ENCODE measurements at places on chromosomes 4 and X. TPM values are rescaled to one million over a fixed set of nuclear protein-coding genes. Genes with fewer than 3 reads are reported as not detected.

- DNase-seq, result peak; percentile 96
Observed at GRCh38 chr4:47914220-47914925, at the start of gene NFXL1. Gene NFXL1, minus strand, starts transcription at chr4:47914583. Its CDS starts 380 bp downstream, at chr4:47914203.

- no peak for DNase-seq
Observed at GRCh38 chr4:138761638-138762220, 253.9 kb upstream of the NOCT start.

- DNase-seq, result no peak
Observed at GRCh38 chr4:118757761-118758251, 72.6 kb downstream of the METTL14 start.

DNA sequence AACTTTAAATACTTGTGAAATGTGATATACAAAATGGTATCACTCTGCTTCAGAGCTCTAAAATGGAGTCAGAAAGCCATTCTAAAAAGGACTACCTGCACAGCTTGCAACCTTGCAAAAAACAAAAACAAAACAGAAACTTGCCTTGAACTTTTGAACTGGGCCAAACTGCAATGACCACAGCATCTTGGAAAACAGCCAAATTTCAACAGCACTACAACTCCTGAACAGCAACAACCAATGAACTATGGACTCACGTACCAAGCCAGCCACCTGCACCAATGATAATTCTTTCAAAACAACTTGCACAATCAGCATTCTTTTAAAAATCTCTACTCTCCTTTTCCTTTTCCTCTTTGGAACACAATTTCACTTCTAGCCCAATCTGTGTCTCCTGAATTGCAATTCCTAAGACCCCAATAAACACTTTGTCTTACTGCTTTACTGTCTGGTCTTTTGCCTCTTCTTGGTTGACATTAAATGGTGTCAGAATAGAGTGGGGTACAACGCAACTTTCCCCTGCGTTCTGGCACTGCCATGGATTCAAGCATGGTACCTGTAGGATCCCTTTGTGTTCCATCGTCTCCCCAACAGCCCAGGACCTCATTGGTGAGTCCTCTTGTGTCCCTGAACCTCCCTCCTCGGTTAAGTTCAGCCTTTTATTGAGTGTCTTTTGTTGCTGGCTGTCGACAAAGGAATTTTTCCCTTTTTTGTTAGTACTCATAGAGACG lies 35.7 kb upstream of the FMR1 start:
- no peak for DNase-seq

DNA sequence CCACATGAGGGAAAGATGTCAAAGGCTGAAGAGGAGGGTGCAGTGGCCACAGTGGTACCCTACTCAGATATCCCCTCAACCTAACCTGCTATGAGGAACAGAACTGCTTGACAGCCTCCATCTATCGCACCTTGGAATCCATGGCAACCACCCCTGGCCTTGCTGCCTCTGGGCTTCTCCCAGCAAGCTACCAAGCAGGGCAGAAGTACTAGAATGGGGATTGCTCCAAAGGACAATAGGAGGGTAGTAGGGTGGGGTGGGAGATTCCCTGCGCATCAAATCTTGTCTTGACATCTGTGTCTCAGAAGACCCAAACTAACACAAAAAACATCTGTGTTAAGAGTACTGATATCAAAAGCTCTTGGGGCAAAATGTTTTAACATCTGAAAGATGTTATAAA lies 118.2 kb downstream of the FBXW7 start:
- DNase-seq, result no peak

- DNase-seq, result no peak
Observed at GRCh38 chrX:19057856-19058255, 64.4 kb downstream of the ADGRG2 start.

- no peak for DNase-seq
Observed at GRCh38 chr4:167105857-167106256, 128.4 kb downstream of the SPOCK3 start.

- no peak for DNase-seq
Observed at GRCh38 chr4:169252339-169253112, 18.2 kb downstream of the SH3RF1 start.

DNA sequence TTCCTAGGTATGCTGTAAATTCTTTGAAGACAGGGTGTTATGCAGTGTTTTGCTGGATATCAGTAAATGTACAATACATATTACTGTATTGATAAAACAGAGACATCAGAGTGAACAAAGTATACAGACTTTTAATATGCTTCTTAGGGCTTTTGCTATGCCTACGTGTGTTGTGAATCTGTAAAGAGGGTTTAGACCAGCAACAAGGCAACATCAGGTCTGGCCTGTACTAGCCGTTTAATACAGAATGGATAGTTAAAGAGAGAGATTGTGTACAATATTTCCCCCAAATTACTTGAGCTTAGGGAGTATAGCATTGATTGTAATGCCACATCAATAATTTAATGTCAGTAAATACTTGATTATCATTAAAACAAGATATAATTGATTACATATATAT lies 75.2 kb downstream of the PAQR3 start:
- no peak for DNase-seq

DNA sequence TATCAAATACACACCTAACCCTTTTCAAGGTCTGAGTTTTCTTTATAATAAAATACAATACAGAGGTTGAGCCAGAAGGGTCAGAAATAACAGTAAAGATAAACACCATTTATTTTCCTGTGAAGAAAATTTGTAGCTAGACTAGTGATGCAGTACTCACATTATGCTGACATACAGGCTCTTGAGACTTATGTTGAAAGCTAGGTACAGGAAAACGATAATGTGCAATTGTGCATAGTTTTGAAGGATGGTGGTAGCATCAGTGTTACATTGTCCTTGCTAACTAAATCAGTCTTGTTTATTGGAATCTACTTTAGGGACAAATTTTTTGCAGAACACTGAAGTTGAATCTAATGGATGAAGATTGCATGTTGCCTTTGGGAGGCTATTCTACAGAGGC lies 1877.2 kb downstream of the PCDH7 start:
- no peak for DNase-seq

DNA sequence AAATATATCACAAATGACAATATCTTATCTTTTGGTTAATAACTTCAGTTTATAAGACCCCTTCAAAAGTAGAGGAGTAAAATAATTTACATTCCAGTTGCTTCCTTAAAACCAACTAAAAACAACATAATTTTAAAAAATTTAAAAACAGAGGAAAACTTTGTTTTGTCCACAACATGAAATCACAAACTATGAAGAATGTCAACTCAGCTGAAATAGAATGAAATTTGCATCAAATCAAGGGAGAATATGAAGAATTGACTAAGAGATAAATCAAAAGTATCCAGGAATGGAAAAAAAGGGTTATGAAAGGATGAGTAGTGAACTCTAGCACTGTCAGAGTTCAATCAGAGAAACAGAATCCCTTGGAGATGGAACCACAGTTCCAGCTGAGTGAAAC lies 2.2 kb upstream of the YY2 start:
- DNase-seq, result no peak

DNA sequence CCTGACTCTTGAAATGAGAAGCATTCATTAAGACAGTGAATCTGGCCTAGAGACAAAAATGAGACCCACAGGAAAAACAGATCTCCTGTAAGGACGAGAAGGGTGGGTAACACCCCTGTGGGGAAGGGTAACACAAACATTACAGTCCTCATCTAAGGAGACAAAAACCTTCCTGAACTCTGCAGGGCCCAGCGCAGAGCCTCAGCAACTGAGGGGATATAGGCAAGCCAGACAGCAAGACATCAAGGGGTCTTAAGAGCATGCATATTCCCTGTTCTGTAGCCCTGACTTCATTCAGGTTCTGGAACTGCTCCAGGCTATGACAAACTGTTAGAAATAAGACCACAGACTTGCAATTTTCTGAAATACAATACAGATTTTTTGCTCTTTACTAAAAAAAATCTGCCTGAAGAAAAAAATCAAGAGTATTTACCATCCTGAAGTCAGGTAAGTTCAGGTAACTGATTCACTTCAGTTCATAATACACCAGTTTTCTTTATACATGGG lies 15.5 kb downstream of the COX18 start:
- no peak for DNase-seq

- DNase-seq, result no peak
Observed at GRCh38 chr4:56745042-56745441, 63.9 kb upstream of the HOPX start.

DNA sequence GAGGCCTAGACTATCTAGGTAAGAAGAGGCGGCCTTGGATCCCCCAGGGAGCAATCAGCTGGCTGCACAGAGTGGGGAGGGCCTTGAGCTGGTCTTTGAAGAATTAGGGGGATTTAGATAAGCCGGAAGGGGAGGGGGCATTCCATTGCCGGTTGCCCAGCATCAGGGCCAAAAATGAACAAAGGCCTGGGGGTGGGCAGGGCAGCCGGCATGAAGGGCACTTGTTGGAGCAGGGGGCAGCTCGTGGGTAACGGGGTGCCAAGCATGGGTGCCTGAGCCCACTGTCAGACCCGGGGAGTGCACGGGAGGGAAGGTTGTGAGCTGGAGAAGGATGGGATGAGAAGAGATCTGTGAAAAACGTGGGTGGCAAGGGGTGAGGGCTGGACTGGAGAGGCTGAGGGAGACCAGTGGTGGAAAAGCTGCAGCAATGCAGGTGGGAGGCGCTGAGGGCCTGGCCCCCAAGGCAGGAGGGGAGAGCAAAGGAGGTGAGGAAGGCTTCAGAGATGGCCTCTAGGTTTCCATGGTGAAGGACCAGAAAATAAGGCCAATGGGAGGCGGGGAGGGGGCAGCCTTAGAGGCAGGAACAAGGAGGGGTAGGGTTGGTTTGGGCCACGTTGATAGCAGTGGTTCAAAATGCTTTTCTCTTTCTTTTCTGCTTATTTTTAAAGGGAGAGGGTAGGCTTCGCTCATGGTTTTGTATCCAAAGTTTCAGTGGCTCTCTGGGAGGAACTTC lies 8.6 kb downstream of the KLF3 start:
- DNase-seq, result no peak

DNA sequence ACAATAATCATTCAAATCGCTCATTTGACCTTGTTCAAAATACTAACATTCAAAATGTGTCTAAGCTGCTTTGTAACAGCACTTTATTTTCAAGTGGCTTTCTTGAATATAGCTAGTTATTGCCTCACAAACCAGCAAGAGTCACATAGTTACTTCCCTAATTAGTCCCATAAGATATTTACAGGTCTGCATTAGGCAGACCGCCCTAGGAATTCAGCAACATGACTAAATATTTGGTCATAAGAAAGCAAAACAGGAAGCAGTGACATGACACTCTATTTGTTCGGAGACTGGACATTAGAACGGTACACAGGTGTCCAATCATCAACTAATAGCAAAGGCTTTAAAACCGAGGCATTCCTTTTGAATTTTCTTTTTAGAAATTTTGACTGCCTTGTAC lies 262.0 kb downstream of the COL25A1 start:
- DNase-seq, result no peak

DNA sequence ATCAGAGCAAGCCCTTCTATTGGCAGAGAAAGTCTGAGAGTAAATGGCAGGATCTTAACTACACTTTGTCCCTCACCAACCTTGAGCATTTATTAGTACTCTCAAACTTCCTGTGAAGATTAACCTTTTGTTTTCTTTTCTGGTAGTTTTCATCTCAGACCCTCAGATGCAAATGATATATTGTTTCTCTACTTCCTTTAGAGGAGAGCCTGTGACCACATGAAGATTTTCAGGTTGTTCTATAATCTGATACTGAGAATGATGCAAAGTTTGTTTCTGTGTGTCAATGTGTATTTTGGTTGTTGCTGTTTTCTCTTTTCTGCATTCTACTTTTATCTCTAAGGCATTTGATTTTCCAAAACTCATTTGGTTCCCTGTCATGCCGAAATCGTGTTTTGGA lies 165.8 kb upstream of the CYSLTR1 start:
- DNase-seq, result no peak

DNA sequence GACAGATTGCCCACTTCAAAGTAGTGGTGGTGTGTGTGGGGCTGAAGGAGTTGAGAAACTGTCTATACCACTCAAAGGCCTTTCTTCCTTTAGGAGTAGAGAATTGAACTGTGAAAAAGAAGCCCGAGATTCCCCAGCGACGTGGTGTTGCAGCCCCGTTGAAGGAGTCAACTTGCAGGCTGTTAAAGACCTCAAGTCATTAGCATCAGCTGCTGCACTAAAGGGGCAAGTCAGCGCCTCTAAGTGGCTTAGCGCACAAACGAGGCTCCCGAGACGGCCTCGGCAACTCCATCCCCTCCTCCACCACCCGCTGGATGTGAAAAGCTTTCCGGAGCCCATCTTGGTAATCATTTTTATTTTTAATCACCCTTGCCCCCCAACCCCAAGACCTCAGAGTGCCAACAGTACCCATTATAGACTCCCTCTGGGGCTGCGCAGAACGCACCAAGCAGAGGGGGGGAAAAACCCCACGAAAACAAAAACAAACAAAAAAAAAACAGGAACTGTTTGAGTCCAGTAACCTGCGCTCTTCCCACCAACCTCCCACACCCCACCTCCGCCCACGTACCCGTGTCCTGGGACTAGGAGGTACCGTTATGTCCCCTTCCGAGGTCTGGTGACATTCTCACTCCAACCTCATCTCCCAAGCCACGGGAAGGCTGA lies 913 bp upstream of the PRDM8 start:
- DNase-seq, result peak; percentile 24

- DNase-seq, result peak; percentile 16
Observed at GRCh38 chr4:12852338-12853307, 631.5 kb downstream of the RAB28 start.

- no peak for DNase-seq
Observed at GRCh38 chrX:120367402-120368109, 5.7 kb downstream of the ATP1B4 start.

DNA sequence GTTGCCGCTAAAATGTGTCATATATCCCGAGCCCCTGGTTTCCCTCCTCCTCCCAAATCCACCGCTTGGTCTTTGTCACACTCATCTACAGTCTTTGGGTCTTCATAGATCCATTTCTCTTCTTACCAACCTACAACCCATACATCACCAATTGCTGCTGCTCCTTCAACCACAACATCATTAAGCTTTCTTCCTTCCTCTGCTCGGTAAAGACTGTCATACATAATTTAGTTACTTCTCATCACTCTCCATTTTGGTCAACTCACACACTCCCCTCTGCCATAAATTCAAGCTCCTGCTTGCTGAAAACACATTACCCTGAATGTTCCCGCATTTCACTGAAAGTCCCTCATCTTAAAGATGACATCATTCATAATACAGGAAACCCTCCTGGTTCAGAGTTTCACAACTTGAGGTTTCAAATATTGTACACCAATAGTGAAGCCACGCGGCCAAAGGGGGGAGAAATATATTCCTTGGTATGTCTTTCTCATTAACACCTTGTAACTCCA lies 1.7 kb upstream of the DCTD start:
- DNase-seq, result no peak

DNA sequence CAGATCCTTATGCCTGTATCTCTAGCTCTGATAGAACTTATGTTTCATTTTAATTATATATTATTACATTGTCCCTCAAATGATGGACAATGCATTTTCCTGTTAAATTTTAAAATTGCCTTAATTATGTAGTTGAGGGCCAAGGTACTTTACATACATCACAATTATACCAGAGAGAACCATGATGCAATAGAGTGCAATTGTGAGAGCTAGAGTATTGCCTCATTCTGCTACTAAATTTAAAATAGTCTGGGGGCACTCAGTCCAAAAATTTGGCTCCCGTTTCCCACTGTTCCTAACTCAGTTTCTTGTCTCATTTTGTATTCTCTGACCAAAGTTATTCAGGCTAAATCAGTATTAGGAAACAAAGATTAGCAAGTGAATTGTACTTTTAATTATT lies 378.5 kb upstream of the ZFP42 start:
- DNase-seq, result no peak

The ATP6AP2 gene
- 85.6 TPM for total RNA-seq

The UGT2B15 gene
- not detected for total RNA-seq

The TXK gene
- 0.36 TPM for total RNA-seq

The CABS1 gene
- not detected for total RNA-seq

The CRLF2 gene
- not detected for total RNA-seq

The ITIH6 gene
- total RNA-seq, result 0.13 TPM

The CCSER1 gene
- total RNA-seq, result 3.0 TPM

The IQCM gene
- total RNA-seq, result not detected

The BMPR1B gene
- total RNA-seq, result 5.4 TPM

The PAGE2 gene
- total RNA-seq, result not detected
